ENCODE measurements at places on chromosomes 4 and X.
A peak's percentile ranks its signal among the peaks of the same experiment; 100 is the strongest.

GRCh38 chrX:50905334-50905733 is 5.2 kb upstream of the BMP15 start:
- DNase-seq = no peak

DNA sequence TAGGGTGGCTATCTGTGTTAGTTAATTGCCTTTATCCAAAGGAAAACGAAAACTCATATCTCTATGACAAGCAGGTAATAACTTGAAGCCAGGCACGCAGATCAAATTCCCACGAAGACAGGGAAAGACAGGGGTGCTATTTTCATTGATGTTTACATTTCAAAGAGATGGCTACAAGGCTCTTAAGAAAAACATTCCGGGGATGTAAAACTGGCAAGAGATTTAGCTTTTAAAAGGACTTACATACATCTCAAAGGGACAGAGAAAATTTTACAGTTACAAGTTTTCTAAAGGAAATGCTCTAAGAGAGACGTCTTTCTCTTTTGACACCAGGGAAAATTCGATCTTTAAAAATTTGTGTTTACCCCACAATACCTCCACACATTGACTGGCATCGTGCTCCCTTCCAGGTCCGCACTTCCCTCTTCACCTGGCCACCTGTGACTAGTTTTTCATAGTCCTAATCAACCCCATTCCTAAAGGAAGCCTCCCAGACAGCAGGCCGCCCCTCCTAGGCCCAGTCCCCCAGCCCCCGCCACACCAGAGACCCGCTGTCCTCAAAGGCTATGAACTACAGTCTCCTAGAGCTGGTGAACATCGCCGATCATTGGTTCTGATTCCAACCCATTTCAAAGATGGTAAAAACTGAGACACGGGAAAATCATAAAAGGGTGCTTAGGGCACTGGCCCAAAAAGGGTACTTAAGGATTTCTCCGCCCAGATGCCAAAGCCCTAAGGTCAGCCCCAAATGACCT is 649 bp upstream of the ARAF start:
- DNase-seq = no peak

DNA sequence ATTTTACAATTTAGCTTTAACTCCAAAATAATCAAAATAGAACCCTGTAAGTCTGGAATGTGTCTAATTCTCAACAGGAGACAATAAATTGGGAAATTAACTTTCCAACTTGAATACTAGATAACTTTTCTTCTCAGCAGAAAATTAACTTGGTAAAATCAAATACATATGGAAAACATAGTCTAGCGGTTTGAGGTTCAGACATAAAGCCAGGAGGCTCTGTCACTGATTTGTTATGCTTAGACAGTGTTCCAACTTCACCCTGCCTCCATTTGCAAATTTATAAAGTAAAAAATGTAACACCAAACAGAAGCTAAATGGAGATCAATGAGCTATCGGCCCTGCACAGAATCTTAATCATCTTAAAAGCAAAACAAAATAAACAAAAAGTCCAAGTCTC is 46.3 kb downstream of the TBCK start:
- DNase-seq = no peak

- DNase-seq = no peak
These were observed 383.5 kb upstream of the INTU start for GRCh38 chr4:127249066-127249766.

- DNase-seq = no peak
These were observed 5.6 kb downstream of the MAOA start for GRCh38 chrX:43661521-43662240.

DNA sequence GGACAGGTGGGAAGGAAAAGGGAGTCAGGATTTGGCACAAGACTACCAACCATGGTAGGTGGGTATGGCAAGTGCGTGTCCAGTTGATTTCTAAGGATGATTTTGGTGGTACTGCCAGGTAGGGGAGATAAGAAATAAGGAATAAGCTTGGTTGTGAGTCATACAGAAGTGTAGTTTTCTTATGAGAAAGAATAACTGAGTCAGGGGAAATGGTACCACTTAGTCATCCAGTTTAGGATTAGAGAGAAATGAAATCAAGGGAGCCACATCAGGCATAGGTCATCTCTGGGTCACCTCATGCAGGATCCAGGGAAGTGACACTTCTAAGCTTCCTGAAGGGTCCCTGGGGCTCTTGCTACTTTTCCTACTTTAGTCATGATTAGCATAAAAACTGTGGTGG is 107.1 kb upstream of the C1GALT1C1 start:
- no peak for DNase-seq

DNA sequence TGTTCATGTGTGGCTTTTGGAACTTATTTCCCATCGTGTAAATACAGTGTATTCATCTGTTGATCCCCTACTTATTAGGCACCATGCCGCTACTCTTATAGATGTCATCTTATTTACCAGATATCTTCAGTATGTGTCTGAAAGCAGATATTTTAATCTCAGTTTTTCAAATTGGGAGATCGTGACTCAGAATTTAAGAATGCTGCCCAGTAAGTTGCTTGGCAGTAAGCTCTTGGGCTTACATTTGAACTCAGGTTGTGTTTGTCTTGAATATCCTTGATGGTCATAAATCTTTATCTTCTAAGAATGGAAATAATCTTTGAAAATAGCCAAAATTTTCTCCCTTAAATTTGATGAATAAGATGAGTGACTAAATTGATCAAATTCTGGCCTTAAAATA is 45.9 kb upstream of the RPA4 start:
- DNase-seq = no peak

- no peak for DNase-seq
These were observed 3.7 kb downstream of the USP38 start for GRCh38 chr4:143188136-143189088.

DNA sequence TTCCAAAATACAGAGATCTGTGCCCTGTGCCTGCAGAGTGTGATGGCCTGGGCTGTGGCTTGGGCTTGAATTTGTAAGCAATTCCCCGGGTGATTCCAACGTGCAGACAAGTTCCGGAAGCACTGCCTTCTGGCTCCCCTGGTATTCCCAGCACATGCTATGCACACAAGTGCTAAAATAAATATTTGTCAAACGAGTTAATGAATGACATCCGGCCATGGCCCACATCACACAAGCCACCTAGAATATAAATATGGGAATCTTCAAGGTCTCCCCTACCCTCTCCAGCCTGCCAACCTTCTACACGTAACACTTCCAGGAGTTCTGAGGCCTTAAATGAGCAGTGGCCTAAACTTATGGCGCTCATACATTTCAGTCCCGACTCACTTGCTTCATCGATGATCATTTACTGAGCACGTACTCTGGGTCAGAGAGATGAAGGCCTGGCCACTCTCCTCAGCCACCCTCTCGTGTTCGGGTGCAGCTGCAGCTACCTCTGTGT is 21.3 kb downstream of the DCTD start:
- DNase-seq = no peak

DNA sequence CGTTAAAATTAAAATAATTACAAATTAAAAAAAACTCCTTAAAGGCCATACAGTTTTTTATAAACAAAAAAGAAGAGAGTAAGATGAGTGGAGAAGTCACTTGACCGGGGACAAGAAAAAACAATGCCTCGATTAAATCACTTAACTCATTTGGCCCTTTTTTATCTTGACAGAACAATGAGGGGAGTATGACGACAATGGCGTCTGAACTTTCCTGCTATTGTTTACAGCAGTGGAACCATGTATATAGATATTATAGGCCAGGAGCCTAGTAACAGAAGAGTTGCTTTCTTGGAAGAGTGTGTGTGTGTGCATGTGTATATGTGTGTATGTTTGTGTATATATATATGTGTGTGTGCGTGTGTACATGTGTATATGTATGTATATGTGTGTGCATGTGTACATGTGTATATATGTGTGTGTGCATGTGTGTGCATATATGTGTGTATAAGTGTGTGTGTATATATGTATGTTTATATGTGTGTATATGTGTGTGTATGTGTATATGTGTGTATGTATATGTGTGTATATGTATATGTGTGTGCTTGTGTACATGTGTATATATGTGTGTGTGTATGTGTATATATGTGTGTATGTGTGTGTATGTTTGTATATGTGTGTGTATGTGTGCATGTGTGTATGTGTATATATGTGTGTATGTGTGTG is 153.4 kb upstream of the FAT1 start:
- no peak for DNase-seq

DNA sequence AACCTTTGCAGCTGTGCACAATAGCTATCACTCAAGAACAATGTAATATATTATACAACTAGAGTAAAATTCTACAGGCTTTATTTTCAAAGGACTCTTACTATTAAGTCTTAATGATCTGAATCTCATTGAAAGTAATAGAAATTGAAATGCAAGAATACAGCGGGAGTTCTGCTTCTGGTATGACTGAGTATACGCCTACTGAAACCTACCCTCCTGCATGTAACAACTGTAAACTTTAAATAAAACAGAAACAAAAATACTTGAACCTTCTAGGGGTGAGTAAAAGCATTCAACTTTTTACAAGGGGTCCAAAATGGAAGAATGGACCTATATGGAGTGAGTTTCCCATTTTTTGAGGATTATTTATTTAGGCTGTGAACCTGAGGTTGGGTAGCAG is 13.5 kb downstream of the DCHS2 start:
- no peak for DNase-seq

- DNase-seq = no peak
These were observed 115.6 kb upstream of the TLL1 start for GRCh38 chr4:165757451-165757850.

DNA sequence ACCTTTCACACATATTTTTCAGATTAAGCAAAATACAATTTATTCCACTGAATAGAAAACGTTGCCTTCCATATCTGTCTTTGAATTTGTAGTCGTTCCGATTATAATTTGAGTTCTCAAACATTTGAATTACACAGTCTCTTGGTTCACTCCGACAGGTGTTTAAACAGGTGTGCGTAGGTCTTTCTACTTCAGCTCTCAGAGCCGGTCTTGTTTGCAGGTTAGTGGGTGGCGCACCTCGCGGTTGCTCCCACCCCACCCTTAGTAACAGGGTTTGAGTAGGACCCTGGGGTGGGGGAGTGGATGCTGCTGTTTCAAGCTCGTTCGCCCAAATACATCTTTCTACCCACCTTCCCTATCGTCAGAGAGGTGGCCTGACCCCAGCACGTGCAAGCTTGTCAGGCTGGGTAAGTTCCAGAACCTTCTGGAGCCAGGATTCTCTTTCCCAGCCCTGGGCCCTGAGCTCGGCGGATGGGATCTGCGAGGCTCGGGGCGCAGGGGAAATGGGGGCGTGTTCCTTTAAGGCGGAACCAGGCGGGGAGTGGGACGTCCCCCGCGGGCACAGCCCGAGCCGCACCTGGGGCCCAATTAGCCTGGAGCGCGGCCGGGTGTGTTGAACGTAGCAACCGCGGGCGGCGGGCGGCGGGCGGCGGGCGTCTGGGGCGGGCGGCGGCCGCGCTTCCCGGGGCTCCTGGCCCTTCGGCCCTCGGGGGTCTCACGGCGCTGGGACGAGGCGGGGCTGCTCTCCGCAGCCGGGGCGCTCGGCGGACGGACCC is at the start of gene FAM149A:
FAM149A (plus strand) TSS at position 591 of the 776 bp plus-strand sequence.
- DNase-seq = peak; percentile 4

DNA sequence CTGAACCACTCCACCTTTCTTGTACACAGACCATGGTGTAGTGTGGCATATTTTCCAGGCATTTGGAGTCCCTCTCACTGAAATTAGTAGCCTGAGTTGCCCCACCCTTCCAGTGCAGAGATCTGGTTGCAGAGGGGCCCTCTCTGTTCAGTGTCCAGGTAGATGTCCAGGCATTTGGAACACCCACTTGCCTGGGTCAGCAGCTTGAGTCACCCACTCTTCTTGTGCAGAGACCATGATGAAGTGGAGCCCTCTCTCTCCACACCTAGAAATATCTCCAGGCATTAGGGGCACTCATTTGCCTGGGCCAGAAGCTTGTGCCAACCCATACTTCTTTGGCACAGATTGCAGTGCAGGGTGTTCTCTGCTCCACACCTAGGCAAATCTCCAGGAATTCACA is 2733.3 kb downstream of the PCDH7 start:
- no peak for DNase-seq
